Cardiac muscle cell (in vitro differentiated cells and primary cell): ENCODE measurements at places on chromosomes 12 and 14.

DNA sequence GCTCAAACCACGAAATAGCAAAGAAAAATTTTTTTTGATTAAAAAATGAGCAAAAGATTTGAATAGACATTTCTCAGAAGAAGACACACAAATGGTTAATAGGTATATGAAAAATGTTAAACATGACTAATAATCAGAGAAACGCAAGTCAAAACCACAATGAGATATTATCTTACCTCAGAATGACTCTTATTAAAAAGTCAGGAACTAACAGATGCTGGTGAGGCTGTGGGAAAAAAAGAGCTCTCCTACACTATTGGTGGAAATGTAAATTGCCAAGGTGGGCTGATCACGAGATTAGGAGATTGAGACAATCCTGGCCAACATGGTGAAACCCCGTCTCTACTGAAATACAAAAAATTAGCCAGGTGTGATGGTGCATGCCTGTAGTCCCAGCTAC, 315.5 kb upstream of the FLRT2 start:
- DNase-seq: no peak

GRCh38 chr14:57461777-57462320, 31.8 kb downstream of the CCDC198 start:
- no peak for DNase-seq

GRCh38 chr14:92247341-92247740, 75.6 kb upstream of the SLC24A4 start:
- no peak for DNase-seq

- DNase-seq: no peak
These were observed 220.8 kb upstream of the CAND1 start for GRCh38 chr12:67048371-67048770.

DNA sequence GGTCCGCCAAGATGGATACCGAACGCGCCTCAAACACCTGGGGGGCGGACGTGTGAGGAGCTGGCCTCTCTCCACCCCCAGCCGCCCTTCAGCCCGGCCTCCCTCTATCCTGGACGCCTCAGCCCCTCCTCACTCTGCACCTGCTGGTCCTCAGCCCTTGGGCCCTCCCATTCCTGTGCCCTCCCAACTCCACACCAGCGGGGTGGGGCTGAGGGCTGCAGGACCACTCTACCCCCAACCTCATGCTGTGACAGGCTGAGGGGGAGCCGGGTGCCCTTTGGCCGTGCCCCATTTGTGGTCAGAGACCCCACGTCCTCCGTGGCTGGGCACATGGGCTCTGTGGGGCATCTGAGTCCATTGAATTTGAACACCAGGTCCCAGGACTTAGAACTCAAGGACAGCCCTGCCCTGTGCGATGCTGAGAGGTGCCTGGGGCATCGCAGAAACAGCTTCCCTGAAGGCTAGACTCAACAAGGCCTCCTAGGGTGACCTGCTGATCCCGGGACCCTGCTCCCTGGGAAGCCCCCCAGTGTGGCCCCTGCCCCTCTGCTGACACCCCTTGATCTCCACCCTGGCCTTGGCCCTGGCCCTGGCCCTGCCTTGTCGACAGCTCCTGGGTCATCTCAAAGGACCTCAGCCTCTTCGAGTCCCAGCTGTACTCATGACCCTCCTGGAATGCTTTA, 82.0 kb upstream of the SFSWAP start:
- no peak for DNase-seq

- DNase-seq: peak; percentile 71
These were observed 39.7 kb downstream of the KRT80 start for GRCh38 chr12:52151837-52152783.
